Choroid plexus epithelial cell (primary cell): ENCODE measurements at places on chromosomes 4 and X.

DNA sequence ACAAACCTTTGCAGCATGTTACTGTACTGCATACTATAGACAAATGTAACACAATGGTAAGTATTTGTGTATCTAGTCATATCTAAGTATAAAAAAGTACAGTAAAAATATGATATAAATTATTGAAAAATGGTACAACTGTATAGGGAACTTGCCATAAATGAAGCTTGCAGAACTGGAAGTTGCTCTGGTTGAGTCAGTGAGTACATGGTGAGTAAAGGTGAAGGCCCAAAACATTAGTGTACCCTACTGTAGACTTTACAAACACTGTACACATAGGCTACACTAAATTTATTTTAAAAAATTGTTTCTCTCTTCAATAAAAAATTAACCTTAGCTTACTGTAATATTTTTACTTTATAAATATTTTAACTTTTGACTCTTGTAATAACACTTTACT lies 25.8 kb downstream of the SPIN3 start:
- no peak for DNase-seq

GRCh38 chr4:110970642-110971041 lies 347.8 kb upstream of the PITX2 start:
- peak; percentile 10 for DNase-seq

DNA sequence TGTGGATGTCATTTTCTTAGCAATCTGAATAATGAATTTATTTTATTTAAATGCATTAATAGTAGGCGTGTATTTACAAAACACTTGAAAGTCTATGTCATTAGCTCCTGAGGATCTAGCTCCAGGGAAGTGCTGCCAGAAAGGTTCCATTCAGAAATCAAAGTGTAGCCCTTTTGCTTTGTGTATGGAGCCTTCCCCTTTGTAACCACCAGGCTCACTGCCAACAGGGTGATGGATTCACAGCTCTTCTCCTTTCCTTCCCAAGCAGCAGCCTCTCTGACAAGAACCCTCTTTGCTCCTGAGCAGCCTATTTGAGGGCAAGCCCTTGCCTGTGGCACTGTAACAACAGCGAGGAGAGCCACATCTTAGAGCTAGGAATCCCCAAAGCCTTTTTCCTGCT lies 286.0 kb upstream of the RASGEF1B start:
- DNase-seq: no peak

DNA sequence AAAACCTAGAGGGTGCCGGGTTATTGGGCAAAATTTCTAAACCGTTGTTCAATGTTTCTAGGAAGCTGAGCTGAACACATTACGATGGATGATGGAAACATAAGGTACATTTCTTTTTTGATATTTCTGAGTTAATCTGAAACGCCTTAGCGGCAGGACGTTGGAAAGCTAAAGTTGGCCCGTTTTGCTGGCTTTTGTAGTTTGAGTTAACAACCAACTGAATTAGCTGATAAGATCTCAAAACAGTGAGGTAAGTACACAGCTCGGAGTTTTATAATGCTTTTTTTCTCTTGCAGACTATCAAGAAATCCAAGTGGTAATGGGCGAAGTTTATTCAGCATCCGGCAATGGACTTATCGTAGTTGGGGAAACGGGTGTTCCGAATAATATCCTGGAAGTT lies 73.5 kb downstream of the PRSS12 start:
- no peak for DNase-seq

- no peak for DNase-seq
Observed at GRCh38 chr4:152266831-152267480, 268.9 kb downstream of the FBXW7 start.

GRCh38 chr4:18106620-18107019 lies 85.1 kb upstream of the LCORL start:
- no peak for DNase-seq

DNA sequence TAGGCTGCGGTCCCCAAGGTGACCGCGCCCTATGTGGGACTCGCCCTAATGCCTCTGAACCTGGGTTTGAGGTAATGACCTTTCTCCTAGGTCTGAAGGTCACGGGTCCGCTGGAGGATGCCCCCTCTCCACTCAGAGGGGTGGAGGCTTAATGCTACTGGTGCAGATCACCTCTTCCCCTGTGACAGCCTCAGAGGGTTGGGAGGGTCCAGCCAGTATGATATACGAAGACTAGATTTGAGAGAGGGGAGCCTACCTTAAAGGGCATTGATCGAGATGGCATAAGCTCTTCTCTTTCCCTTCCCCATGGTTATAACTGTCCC lies 1.0 kb downstream of the SLC25A5 start:
- no peak for DNase-seq

- peak; percentile 12 for DNase-seq
Observed at GRCh38 chr4:55378617-55379467, 16.9 kb upstream of the TMEM165 start.
